Memory B cell (primary cell): ENCODE measurements at places on chromosomes 3 and 15.

- DNase-seq, result no peak
Observed at GRCh38 chr3:151940481-151940880, 67.0 kb downstream of the SUCNR1 start.

DNA sequence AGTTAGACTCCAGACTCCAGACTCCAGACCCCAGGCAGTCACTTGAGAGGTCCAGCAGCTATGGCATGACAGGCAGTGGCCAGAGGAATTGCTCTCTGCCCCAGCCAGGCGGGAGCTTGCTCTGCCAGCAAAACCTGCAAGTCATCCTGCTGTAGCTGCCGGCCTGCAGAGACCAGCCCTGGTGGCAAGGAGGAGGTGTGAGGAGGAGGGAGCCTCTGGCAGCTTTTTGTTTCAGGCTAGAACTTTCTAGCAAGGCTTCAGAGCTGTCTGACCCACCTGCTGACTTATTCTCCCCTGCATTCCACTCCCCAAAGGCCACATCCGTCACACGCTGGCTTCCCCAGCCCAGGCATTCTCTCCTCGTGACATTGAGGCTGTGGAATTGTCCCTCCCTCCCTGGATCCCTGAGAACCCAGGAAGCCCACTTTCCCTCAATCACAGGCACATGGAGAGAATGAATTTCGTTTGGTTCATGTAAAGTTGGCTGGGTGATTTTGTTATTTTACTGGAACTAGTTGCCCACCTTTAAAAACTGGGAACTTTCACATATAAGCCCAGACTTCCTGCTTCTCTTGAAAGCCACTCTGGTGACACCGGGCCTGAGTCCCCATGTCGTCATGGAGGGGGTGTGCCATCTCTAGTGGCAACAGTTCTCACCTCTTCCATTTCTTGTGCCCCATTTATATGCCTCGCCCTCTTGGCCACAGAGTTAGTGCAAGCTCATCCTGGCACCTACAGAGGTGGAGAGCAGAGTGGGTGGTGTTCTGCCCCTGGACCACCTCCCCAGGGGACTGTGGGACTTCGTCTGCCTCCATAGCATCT is 82.7 kb downstream of the ABHD5 start:
- DNase-seq, result no peak

DNA sequence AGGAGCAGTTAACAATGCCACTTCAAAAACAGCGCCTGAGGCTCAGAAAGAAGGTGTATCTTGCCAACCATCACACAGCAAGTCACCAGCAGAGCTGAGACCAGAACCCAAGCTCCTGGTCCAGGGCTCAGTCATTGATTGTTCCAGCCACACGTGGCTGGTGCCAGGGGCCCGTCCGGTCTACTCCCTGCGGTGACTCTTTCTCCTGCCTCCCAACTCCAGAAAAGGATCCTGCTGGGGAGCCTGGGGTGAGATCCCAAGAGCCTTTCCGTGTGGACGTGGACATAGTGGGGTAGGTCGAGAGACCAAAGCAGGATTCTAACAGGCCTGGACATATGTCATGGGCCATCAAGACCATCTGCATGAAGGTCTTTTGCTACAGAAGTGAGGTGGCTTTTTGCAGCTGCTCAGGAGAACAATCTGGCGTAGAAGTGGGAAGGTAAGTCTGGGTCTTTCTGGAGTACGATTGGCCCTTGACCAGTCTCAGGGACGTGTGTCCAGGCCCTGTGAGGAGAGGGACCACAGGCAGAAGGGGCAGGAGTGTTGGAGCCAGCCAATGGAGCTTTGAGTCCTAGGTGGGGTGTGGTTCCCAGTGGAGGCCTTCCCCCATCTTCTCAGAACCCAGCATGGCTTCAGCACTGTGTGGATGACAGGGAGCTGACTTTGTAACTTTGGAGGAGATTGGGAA is 105.4 kb downstream of the HMG20A start:
- DNase-seq, result no peak

DNA sequence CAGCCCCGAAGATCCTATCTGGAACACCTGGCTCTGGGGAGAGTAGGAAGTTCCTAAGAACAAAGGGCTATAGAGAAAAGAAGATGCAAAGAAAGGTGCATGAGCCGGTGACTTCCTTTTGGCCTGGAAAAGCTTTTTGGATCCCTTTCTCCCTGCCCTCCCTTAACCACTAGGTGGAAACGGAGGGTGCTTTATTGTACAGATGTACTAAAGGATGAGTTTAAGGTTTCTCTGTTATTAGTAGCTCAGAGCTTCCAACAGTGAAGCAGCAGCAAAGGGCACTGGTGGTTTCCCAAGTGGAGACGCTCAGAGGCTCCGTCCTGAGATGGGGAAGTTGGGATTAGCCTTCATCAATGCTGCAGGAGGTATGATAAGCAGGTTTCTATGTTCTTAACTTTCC is 5.9 kb upstream of the ADGRG7 start:
- no peak for DNase-seq
